SK-N-SH (cell line): ENCODE measurements at places on chromosomes 4 and X. TPM values are rescaled to one million over a fixed set of nuclear protein-coding genes. Genes with fewer than 3 reads are reported as not detected.

Gene TMSB15C
- polyA plus RNA-seq: 2.9 and 4.4 TPM in 2 replicates

Gene NLGN3
- polyA plus RNA-seq: 4.4 and 5.3 TPM in 2 replicates

DNA sequence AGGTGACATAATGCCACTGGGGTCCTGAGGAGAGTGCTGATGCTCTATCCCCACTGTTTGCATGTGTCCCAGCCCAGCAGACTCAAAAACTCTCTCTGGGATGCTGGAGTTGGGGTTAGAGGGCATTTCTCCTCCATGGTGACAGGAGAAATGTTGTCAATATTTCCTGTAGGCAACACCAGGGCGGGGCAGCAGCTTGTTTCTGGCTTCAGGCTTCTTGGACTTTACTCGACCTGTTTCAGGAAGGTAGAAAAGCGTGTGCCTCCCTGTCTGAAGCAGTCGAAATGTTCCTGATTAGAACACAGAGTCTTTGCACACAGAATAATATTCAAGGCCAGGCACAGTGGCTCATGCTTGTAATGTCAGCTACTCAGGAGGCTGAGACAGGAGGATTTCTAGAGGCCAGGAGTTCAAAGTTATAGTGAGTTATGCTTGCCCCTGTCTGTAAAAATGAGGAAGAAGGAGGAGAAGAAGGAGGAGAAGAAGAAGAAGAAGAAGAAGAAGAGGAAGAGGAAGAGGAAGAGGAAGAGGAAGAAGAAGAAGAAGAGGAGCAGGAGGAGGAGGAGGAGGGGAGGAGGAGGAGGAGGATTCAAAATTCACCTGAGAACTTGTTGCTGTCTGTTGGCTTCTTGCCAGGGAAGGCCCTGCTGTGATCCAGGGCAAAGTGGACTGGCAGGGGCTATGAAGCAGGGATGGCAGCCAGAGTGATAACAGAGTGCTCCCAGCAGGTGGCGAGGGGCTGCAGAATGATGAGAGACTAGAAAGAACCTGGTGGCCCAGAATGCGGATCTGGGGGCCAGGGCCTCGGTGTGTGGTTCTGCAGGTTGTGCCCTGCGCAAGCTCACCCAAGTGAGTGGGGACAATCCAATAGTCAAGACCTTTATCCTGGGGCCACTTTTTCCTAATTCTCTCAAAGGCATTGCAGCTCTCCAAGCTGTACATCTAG is 82.9 kb downstream of the RTL5 start:
- H3K27me3 ChIP-seq: no peaks in the 10 kb centered on the region; the same call in 1 of the 2 replicates
- no peak overlapping the region for H3K4me3 ChIP-seq
- peak overlapping the region; percentile 99 for H3K27ac ChIP-seq
- DNase-seq: peak; percentile 65
- H3K36me3 ChIP-seq: no peaks in the 10 kb centered on the region

- DNase-seq: no peak
- no peak overlapping the region for H3K27ac ChIP-seq
- H3K36me3 ChIP-seq: no peaks in the 10 kb centered on the region
These were observed 494.6 kb upstream of the EPHA5 start for GRCh38 chr4:66164869-66165268.

Gene TRIM75
- not detected in 2 replicates for polyA plus RNA-seq

DNA sequence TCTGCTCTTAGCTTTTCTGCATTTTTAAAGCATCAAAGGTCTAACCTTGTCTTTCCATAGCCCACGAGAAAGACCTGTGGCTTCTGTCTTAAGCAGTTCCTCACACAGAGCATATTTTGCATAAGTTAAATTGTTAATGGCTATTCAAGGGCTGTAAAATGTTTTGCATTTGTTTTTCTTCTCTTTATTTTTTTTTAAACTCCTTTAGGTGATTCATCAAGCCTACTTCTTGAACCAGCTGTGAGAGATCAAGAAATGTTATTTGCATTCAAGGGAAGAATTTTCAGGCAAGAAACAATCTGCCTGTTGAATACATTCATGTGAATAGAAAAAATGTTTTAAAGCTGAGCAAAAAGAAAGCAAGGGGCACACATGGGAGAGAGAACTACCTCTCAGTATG is 423.8 kb upstream of the FRG1 start:
- H3K36me3 ChIP-seq: no peaks in the 10 kb centered on the region
- H3K4me1 ChIP-seq: peaks cover 3% of the 10 kb centered on the region; the same call in 1 of the 2 replicates

DNA sequence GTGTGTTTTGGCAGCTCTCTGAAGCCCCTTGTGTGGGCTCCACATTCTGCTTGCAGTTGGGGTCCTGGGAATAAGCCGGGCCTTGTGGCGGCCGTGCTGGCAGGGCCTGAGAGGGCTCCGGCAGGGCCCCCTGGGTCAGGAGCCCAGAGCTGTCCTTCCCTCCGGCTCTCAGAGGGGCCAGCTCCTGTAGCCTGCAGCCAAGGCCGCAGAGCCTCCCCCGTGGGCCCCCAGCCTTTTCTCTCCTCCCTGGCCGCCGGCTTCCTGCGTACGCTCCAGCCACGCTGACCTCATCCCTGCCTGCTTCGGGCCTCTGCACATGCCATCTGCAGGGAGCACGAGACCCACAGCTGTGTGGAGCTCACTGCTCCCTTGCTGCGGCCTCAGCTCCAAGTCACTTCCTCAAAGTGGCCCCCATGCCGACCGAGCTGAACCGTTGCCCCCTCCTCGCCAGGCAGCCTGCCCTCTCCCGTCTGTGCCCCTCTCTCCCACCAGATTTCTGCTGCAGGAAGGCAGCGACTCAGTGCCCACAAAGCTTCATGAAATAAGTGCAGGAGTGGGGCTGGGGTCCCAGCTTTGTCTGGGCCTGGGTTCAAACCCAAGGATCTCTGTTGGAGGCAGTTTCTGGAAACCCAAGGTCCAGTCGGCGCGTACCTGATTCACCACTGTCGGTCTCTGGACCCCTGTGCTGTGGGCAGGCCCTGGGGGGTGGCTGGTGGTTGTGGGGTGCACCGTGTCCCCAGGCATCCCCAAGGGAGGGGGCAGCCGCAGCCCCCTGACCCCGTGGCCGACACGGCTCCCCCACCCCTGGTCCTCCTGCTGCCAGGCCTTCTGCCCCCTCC is 57.1 kb upstream of the NKX1-1 start:
- no peak overlapping the region for H3K4me3 ChIP-seq
- no peaks in the 10 kb centered on the region for H3K36me3 ChIP-seq
- H3K4me1 ChIP-seq: no peaks in the 10 kb centered on the region
- DNase-seq: peak; percentile 33
- H3K27me3 ChIP-seq: peaks cover 52% of the 10 kb centered on the region
- H3K27ac ChIP-seq: no peak overlapping the region

Gene INPP4B
- polyA plus RNA-seq: 0.06 and 0.08 TPM in 2 replicates

Gene ZFP92
- polyA plus RNA-seq: 0.28 TPM in 2 replicates

Gene BTC
- polyA plus RNA-seq: not detected in 2 replicates

Gene CENPVL1
- polyA plus RNA-seq: 0.03 and 0.06 TPM in 2 replicates

GRCh38 chr4:27215220-27215826 is 354.7 kb downstream of the STIM2 start:
- H3K27ac ChIP-seq: no peak overlapping the region
- no peak overlapping the region for H3K4me3 ChIP-seq
- DNase-seq: no peak
- no peaks in the 10 kb centered on the region for H3K27me3 ChIP-seq
- no peaks in the 10 kb centered on the region for H3K36me3 ChIP-seq

- H3K4me3 ChIP-seq: no peak overlapping the region
- H3K4me1 ChIP-seq: peaks cover 11% of the 10 kb centered on the region; the same call in 1 of the 2 replicates
- H3K27me3 ChIP-seq: no peaks in the 10 kb centered on the region
- DNase-seq: no peak
These were observed 216.2 kb downstream of the CEP135 start for GRCh38 chr4:56164907-56165306.

Gene HELQ
- 7.2 and 8.1 TPM in 2 replicates for polyA plus RNA-seq

Gene ERCC6L
- polyA plus RNA-seq: 1.5 and 1.8 TPM in 2 replicates

DNA sequence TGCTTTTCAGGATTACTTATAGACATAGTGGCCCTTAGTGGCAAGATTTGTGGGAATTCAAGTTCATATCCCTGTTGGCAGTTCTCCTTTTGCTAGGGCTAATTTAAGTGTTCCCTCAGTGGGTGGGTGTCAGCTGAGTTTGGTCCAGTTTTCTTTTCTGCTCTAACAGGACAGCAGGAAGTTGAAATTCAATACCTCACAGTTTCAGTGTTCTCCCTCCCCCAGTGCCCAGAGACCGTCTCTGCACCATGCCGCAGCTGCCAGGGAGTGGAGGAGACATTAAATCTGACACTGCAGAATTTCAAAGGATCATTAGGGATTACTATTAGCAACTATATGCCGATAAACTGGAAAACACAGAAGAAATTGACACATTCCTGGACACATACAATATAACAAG is 50.7 kb downstream of the UBE2NL start:
- H3K27me3 ChIP-seq: no peaks in the 10 kb centered on the region
- H3K4me1 ChIP-seq: no peaks in the 10 kb centered on the region
- DNase-seq: no peak

DNA sequence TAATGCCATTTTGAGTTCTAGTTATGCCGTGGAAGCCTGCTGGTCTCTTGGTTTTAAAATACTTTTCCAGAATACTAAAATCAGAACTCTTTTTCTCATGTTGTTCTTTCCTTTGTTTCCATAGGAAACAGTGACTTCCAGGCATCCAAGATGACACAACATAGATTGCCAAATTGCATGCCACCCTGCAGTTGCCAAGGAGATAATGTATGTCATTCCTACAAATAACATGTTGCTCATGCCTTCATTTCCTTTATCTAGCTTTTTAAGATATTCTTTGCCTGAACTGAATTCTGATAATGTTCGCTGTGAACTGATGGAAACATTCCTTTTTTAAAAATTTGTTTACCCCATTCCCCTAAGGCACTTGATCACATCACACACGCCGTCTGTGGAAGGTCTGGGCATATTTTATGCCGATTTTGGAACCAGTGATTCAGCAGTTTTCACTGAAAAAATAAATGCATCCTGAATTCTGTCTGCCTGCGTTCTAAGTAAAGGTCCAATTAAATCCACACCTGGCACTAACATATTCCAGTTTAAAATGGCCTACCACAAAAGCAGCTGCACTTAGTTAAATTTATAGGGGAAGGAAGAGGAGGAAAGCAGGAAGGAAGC is 38.0 kb upstream of the COX7B2 start:
- H3K4me3 ChIP-seq: no peak overlapping the region
- no peak overlapping the region for H3K27ac ChIP-seq
- no peaks in the 10 kb centered on the region for H3K36me3 ChIP-seq
- H3K27me3 ChIP-seq: no peaks in the 10 kb centered on the region

Gene TAF7L
- polyA plus RNA-seq: 0.38 and 0.39 TPM in 2 replicates

Gene SMIM43
- 37.2 and 59.1 TPM in 2 replicates for polyA plus RNA-seq

DNA sequence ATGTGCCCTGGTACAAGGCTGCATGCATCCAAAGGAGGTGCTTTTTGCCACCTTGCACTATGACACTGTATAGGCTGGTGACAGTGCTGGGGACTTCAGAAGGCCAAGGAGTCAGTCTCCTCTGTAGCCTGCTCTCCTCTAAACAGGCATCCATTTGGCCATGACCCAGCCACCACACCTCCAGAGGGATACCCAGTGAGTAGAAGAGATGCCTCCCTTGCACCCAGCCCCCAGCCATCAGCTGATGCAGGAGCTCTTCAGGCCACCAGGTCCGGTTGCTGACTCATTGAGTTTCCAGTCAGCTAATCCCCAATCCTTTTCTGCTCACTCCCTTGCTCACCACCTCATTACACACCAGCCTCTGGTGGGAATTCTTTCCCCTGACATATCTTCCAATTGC is 99.8 kb downstream of the PJA1 start:
- H3K27ac ChIP-seq: no peak overlapping the region
- H3K27me3 ChIP-seq: no peaks in the 10 kb centered on the region
- no peaks in the 10 kb centered on the region for H3K36me3 ChIP-seq

Gene STAG2
- 11.3 and 11.6 TPM in 2 replicates for polyA plus RNA-seq

DNA sequence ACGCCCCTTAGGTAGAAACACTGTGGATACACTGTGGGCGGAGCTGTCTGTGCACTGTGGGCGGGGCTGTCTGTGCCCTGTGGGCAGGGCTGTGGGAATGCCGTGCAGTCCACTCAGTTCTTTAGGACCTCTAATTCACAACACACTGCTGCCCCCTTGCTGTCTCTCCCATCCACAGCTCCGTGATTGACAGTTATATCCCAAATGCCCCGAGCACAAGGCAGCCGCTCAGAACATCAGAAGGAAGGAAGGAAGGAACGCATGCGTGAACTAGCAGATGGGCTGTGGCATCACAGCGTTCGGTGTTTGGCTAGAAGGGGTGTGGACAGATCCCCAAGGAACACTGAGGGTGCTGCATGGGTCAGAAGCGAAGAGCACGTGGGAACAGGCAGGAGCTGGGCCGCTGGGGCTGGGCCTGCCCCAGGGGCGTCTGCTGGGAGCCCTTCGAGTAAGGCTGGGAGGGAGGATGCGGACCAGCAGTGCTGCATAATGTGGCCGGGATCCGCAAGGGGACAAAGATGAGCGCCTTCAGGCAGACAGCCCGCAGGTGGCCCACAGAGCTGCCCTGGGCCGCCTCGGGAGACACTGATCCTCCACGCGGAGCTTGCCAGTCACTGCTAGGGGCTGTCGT is 29.8 kb downstream of the ACOX3 start:
- H3K27ac ChIP-seq: no peak overlapping the region
- no peaks in the 10 kb centered on the region for H3K27me3 ChIP-seq
- no peak overlapping the region; the same call in 1 of the 2 replicates for H3K4me3 ChIP-seq
- peaks cover 4% of the 10 kb centered on the region; the same call in 1 of the 2 replicates for H3K4me1 ChIP-seq

Gene PLP1
- polyA plus RNA-seq: 0.49 and 0.90 TPM in 2 replicates

DNA sequence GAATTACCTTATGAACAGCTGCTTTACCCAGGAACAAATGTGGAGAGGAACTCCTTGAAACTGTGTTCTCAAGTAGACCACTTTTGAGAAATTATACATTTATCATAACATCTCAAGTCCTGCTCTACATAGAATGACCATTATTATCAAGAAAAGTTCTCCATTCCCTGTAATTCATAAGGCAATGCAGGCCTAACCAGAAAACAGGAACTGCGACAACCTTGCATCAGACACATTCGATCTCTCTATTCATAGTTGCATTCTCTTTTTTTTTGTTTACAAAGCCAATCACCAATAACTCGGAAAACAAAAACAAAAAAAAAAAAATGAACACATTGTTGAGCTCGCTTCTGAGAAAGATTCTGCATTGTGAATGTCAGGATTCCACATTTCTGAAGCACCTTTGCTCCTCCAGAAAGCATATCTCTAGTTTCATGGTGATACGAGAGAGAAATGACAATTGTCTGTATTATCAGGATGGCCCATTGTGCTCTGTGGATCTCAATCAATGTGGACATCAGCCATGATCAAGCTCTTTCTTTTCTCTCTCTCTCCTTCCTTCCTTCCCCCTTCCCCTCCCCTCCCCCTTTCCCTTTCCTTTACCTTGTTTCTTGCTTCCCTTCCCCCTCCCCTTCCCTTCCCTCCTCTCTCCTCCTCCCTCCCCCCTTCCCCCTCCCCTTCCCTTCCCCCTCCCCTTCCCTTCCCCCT is 32.4 kb upstream of the CD99 start:
- no peak overlapping the region for H3K4me3 ChIP-seq
- no peak for DNase-seq
- H3K4me1 ChIP-seq: no peaks in the 10 kb centered on the region
- H3K27me3 ChIP-seq: no peaks in the 10 kb centered on the region; the same call in 1 of the 2 replicates
- H3K27ac ChIP-seq: no peak overlapping the region

- H3K36me3 ChIP-seq: no peaks in the 10 kb centered on the region
- no peak overlapping the region for H3K4me3 ChIP-seq
- DNase-seq: no peak
These were observed 45.8 kb downstream of the TSPAN5 start for GRCh38 chr4:98612318-98613250.

GRCh38 chr4:7227008-7227407 is 34.7 kb downstream of the SORCS2 start:
- DNase-seq: peak; percentile 70
- H3K4me3 ChIP-seq: no peak overlapping the region
- no peaks in the 10 kb centered on the region for H3K36me3 ChIP-seq
- no peaks in the 10 kb centered on the region for H3K27me3 ChIP-seq
- H3K27ac ChIP-seq: no peak overlapping the region

Gene RHOXF2
- polyA plus RNA-seq: not detected in 2 replicates
